DMS53 (cell line): ENCODE measurements at places on chromosomes 16 and 17.
A peak's percentile ranks its signal among the peaks of the same experiment; 100 is the strongest.

- DNase-seq, result no peak
These were observed 65.8 kb downstream of the DHRS7C start for GRCh38 chr17:9725575-9725974.

GRCh38 chr16:23113185-23113584, 36.1 kb downstream of the USP31 start:
- DNase-seq, result no peak

DNA sequence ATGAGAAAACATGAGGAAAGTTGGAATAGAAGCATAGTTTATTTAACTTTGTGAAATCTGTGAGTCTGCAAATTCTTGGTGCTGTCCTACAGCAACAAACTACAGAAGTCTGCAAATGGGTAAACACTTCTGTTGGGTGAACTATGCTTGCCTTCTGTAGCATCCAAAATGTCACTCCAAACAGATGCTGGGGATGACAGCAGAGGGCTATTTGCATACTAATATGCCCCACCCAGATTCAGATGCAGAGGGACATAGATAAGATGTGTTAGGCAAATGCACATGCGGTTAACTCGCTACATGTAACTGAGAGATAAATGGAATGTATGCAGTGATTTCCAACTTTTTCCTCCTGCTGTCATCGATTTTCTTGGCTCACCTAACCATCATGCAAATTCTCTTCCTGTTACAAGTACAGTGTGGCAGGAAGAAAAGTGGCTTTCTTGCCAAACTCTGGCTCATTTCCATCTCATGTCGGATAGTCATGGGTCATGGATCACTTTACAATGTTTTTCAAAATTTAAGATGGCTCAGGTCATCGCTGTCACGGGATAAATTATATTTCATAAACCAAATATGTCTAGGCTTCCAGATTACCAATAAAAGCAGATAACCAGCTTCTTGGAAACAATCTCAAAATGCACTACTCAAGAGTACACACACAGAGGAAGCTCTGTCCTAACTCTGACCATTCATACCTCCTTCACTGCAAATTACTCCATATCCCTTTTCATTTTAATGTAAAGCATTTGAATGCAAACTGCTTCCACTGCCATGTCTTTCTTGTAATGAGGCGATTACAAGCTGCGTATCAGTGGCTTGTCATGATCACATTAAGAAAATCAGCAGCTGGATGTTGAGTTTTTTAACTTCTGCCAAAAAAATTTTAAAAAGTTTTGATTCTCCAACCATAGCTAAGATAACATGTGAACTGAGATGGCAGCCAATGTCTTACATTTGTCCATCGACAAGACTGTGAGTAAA, 47.7 kb downstream of the ADAMTS18 start:
- DNase-seq, result no peak

- no peak for DNase-seq
These were observed 439.3 kb upstream of the GOT2 start for GRCh38 chr16:59173408-59173831.

DNA sequence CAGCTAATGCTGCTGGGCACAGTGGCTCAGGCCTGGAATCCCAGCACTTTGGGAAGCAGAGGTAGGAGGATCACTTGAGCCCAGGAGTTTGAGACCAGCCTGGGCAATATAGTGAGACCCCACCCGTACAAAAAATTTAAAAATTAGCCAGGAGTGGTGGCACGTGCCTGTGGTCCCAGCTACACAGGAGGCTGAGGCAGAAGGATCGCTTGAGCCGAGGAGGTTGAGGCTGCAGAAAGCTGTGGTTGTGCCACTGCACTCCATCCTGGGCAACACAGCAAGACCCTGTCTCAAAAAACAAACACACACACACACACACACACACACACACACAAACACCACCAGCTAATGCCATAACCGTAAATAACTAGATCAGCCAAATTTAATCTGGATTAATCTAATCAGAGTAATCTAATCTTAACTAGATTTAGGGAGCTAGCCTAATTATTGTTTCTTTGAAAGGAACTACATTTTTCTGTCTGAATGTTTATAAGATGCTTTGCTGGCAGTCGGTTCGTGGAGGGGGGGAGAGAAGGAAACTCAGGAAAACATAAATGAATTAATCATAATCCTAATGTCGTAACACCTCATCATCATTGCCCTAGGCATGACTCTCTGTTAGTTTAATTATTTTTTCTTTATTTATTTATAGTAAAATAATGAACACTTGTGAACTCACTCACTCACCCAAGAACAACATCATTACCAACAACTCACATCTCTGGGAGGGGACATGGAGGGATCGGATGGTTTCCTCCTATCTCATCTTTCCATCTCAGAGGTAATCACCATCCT, 12.5 kb upstream of the RBBP6 start:
- no peak for DNase-seq

DNA sequence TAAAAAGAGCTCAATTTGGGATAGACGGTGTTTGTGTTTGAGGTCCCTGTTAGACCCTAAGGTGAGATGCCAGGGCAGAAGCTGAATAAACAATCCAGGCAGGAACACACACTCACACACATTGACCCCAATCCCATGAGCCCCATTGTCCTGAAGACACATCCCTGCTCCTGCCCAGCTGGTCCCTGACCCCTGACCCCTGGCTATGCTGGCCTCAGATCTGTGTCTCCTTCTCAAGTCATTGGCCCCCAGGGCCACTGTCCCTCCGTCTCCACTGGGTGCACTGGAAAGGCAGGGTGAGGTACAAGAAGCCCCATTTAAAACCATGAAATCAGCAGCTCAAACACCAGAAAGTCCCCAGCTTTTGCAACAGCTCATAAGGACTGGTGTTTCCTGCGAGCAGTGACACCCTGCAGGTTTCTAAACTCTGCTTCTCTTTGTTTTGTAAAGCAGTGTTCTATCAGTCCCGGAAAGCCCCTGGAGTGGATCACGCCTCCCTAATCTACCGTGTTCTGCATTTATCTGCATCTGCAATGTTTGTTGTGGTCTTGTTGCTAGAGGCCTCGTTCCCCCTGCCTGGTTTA, 18.0 kb upstream of the ASGR2 start:
- peak; percentile 35 for DNase-seq

DNA sequence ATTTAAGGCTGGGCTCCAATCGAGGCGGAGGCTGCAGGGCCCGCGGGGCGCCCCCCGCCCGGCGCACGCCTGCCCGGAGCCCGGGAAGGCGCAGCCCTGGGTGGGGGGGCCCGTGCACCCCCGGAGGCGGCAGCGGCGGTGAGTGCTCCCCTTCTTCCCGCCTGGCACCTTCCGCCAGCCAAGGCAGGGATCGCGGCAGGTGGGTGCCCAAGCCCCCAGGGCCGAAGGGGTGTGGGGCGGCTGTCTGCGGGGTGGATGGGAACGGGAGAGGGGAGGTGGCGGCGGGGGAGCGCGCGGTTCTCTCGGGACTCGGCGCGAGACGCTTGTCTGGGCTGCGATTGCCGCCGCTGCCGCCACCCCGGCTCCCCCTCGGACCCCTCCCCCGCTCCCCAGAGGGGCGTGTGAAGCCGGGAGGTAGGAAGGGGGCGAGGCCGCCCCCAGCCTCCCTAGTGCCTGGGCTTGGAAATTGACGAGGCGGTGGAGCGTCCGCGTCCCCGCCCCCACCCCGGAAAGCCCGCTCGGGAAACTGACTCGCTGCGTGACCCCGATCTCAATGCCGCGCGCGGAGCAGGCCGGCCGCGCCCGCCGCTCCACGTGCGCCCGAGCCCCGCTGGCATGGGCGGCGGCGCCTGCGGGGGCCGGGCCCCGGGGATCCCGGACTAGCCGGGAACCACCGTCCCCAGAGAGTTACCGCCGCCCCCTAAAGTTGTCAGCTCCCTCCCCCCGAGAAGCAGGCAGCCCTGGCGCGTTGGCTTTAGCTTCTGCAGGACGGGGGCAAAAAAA, 231.5 kb downstream of the MRTFB start:
- peak; percentile 48 for DNase-seq

- no peak for DNase-seq
These were observed at the start of gene NTN1 for GRCh38 chr17:9021158-9021991. TSS of gene NTN1 (plus strand) at chr17:9021510. CDS start at chr17:9022374, 864 bp downstream.

DNA sequence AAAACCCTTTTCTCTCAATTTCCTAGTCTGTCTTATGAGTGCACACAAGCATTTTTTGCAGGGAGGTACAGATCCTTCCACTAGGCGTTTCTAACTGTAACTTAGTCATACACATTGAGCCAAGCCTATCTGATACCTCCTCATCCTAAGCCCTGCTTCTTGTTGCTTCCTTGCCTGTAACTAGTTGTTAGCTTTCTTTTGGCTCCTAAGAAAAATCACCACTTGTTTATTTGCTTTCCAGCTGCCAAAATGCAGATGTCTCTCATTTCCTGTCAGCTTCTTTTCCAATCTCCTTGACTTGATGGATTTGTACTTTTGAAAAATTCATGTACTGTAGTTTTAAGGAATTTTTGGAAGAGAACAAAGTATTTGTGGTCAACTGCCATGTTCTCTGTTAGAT, 73.7 kb downstream of the TNRC6C start:
- DNase-seq, result no peak

GRCh38 chr17:16918443-16918842, 53.5 kb downstream of the TNFRSF13B start:
- DNase-seq, result peak; percentile 64

- DNase-seq, result no peak
These were observed 10.0 kb downstream of the RAPGEFL1 start for GRCh38 chr17:40187238-40187637.

- DNase-seq, result peak; percentile 34
These were observed 573.5 kb downstream of the KCNJ18 start for GRCh38 chr17:22265807-22266206.

- peak; percentile 60 for DNase-seq
These were observed 13.5 kb upstream of the DHRS13 start for GRCh38 chr17:28916302-28916934.

DNA sequence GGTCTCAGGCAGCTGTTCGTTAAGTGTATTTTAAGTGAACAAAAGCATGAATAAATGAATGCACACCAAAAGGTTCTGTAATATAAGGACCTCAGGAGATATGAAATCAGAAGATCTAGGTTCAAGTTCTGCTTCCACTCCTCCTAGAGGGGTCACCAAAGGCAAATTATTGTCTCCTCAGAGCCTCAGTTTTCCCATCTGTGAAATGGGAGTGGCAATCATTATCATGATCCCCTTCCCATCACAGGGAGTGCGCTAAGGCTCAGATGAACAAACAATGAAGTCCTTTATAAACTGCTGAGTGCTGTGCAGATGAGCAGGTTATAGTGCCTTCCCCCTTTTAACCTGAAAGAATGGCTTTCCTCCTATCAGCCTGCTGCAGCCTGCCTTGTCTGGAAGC, 248.3 kb upstream of the C16orf82 start:
- DNase-seq, result no peak

GRCh38 chr17:82400830-82401229, 17.3 kb upstream of the HEXD start:
- no peak for DNase-seq

DNA sequence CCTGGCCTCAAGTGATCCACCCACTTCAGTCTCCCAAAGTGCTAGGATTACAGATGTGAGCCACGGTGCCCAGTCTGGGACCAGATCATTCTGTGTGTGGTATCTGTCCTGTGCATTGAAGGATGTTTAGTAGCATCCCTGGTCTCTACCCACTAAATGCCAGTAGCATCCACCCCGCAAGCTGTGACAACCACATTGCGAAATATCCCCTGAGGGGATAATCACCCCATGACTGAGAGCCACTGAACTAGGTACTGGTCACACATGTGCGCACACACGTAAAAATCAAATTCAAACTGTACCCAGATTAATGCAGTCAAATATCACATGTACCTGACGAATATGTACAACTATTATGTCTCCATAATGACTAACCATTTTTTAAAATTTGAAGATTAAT, 35.8 kb downstream of the TEKT5 start:
- DNase-seq, result no peak

GRCh38 chr17:35088356-35088880, 24.9 kb upstream of the RFFL start:
- DNase-seq, result peak; percentile 63

GRCh38 chr17:13862346-13862745, 207.0 kb upstream of the COX10 start:
- no peak for DNase-seq

DNA sequence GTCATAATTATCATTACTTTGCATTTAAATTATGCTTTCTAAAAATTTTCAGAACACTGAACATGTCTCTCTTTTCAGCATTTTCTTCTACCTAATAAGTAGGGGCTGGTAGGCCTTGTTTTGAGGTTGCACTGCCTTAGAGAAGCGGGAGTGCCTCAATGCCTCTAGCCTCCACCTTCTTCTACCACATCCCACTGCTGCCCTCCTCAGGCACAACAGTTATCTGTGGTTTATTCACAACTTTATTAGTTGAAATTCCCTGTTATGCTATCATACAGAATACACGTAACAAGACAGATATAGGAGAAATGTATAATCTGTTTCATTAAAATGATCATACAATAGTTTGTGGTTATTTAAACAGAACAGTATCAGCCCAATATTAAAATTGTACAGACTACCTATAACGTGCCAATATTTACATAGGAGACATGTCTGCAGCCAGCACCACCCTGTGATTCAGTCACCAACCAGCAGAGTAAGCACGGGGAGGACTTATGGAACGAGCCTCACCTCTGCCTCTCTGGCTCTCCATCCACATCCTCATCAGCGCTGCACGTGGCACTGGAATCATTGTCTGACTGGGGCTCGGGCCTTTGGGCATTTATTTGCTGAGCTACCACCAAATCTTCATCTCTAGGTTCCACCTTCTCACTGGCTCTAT, 101.2 kb downstream of the TTC19 start:
- peak; percentile 8 for DNase-seq

GRCh38 chr17:50210240-50211225, 9.1 kb upstream of the COL1A1 start:
- no peak for DNase-seq

DNA sequence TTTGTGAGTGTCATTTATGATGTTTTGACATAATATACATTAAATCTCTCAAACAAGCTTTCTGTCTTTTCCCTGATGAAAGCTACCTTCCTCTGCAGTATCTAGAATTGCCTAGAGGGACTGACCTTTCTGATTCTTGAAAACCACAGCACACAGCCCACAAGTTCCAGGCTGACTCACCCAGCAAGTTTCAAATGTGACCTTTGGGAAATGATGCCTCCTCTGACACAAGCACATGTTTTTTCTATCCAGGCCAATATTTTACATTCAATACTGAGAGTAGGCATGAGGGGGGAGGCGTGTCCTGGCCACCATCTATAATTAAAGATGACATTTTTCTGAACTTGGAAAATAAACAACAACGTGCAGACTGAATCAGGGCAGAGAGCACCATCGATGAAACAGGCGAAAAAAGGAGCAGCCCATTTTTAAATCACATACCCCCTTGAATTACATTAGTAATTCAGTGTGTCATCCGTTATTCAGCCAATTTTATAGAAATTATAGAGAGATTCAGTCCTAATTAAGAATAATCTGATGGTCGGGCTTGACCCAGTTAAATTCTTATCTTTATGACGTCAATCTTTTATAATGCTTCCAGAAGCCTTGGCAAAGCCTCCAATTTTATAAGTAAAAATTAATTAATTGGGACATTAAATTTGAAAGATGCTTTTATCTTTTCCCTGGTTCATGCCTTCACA, 292.6 kb upstream of the CDH11 start:
- DNase-seq, result no peak

GRCh38 chr17:77315551-77316190, 174.9 kb downstream of the SEC14L1 start:
- no peak for DNase-seq

- peak; percentile 99 for DNase-seq
These were observed 6.7 kb upstream of the ABCC3 start for GRCh38 chr17:50627782-50628601.
